ENCODE measurements at places on chromosomes 16 and 17.

DNA sequence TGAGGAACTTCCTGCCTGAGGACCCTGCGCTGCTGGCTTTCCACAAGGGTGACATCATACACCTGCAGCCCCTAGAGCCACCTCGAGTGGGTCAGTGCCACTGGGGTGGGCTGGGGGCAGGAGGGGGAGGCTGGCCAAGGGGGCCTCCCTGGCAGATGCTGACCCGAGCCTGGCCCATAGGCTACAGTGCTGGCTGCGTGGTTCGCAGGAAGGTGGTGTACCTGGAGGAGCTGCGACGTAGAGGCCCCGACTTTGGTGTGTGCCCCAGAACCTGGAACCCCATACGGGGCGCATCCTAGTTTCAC lies 26.7 kb upstream of the ALKBH5 start:
- DNase-seq: no peak
- H3K27ac ChIP-seq: no peak overlapping the region
- no peaks in the 10 kb centered on the region for H3K27me3 ChIP-seq
- H3K4me3 ChIP-seq: no peak overlapping the region

DNA sequence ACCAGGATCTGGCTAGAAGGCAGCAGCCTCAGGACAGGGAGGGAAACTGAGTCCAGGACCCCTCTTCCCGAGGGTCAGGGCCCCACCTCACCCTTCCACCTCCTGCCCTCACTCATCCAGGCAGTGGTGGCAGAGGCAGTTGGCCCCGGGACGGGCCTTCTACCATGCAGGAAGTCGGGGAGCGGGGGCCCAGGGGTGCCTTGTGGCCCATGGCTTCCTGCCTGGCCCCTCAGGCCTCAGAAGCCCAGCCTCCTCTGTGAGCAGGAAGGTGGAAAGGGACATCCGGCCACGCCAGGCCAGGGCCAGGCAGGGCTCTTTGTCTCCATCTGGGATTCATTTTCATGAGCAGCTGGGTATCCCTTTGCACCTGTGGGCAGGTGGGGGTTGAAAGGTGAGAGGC lies 58.5 kb downstream of the BAHCC1 start:
- no peaks in the 10 kb centered on the region for H3K36me3 ChIP-seq
- H3K4me1 ChIP-seq: peaks cover 19% of the 10 kb centered on the region
- no peak for DNase-seq
- no peak overlapping the region for H3K27ac ChIP-seq
- no peaks in the 10 kb centered on the region for H3K27me3 ChIP-seq

DNA sequence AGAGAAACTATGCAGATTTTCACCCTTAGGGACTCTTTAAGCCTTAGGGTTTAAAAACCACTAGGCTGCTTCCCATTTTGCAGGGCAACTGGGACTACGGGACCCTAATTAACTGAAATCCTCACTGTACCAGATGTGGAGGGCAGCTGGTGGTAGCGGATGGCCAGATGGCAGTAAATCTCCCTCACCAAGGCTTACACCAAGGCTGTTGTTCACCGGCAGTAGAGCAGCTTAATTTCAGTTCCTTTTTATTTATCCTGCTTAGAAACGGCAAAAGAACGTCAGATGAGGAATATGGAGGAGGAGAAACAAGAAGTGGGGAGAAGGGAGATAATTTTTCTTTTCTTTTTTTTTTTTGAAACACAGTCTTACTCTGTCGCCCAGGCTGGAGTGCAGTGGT lies 6.5 kb downstream of the ABHD15 start:
- no peaks in the 10 kb centered on the region for H3K4me1 ChIP-seq
- DNase-seq: no peak
- H3K4me3 ChIP-seq: no peak overlapping the region
- H3K27me3 ChIP-seq: no peaks in the 10 kb centered on the region
- H3K36me3 ChIP-seq: no peaks in the 10 kb centered on the region

DNA sequence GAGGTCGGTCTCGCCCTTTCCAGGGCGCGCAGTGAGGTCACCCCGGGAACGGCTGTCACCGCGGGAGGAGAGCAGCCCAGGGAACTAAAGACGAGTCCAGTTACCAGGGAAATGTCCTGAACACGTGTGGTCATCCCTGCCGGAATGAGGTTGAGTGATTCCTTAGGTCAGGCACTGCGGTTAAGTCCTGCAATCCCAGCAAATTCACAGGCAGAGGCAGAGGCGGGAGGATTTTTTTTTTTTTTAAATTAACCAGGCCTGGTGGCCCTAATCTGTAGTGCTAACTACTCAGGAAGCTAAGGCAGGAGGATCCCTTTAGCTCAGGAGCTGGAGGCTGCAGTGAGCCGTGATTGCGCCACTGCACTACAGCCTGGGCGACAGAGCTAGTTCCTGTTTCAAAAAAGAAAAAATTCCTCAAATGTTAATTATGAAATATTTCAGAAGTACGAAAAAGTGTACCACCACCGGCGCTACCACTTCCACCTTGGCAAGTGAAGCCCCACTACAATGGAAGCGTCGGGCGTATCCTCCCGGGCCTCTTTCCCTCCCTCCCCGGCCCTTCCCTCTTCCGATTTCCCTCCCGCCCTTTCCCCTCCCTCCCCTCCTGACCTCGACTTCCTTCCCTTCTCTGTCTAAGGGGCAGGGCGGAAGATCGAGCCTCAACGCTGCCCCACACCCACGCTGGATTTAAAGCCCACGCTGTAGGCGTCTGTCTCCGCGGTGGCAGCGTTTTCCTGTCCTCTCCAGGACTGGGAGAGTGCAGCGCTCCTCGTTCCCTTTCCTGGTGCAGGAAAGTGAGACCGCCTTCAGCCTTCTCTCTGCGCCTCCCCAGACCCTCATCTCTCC lies 27.3 kb downstream of the SLFN11 start:
- H3K4me1 ChIP-seq: peaks cover 10% of the 10 kb centered on the region
- peak overlapping the region; percentile 46 for H3K4me3 ChIP-seq
- DNase-seq: peak; percentile 45
- no peak overlapping the region for H3K27ac ChIP-seq

DNA sequence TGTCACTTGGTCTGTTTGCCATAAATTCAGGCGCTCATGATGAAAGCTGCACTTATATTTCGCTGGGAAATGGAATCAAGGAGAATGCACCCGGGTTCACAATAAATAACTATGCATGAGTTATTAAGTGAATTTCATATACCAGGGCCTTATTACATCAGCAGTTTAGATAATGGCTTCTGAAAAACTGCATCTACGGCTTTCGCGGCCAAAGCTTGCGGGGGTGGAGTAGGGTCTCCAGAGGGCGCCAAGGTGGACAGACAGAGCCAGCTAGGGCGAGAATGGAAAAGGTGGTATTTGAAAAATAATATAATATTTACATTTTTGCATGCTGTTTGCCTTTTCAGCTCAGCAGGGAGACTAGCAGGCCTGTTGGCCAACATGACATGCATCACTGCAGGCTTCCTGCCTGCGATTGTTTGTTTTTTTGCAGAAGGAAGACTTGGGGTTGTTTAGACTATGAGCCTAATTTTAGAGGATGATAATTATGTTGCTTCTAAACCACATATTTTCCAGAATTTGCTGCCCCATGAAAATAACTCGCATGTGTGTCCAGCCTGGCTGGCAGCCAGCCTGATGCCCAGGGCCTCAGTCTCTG lies 173.8 kb upstream of the IRX3 start:
- H3K4me3 ChIP-seq: no peak overlapping the region
- H3K27ac ChIP-seq: no peak overlapping the region
- no peaks in the 10 kb centered on the region for H3K36me3 ChIP-seq
- no peak for DNase-seq
- no peaks in the 10 kb centered on the region for H3K27me3 ChIP-seq

GRCh38 chr17:82003411-82004381 lies 19.0 kb downstream of the CENPX start:
- H3K4me3 ChIP-seq: no peak overlapping the region
- peak overlapping the region; percentile 54 for H3K27ac ChIP-seq
- peaks cover 13% of the 10 kb centered on the region for H3K4me1 ChIP-seq
- DNase-seq: peak; percentile 93

GRCh38 chr17:17710728-17711541 lies 29.7 kb downstream of the RAI1 start:
- peaks cover 33% of the 10 kb centered on the region for H3K4me1 ChIP-seq
- H3K27me3 ChIP-seq: no peaks in the 10 kb centered on the region
- no peak overlapping the region for H3K4me3 ChIP-seq
- peak overlapping the region; percentile 98 for H3K27ac ChIP-seq

DNA sequence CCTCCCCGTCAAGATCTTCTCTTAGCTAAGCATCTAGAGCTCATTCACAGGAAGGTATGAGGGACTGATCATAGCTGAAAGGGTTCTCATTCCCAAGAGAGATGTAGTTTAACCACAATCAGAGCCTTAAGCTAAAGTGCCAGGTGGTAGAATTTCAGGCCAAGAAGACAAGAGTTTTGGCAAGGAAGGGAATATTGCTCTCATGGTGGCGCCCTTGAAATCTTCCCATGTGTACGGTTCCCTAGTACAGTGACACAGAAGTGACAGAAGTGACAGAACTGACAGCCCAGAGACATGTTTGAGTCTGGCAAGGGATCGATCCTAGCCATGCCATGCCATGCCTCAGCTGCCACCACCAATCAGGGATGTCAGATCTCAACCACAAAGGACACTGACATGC lies 2.5 kb downstream of the GRIN2C start:
- H3K27ac ChIP-seq: no peak overlapping the region
- H3K4me3 ChIP-seq: no peak overlapping the region
- H3K36me3 ChIP-seq: no peaks in the 10 kb centered on the region
- peaks cover 7% of the 10 kb centered on the region for H3K4me1 ChIP-seq
- peaks cover 62% of the 10 kb centered on the region for H3K27me3 ChIP-seq
- DNase-seq: no peak

DNA sequence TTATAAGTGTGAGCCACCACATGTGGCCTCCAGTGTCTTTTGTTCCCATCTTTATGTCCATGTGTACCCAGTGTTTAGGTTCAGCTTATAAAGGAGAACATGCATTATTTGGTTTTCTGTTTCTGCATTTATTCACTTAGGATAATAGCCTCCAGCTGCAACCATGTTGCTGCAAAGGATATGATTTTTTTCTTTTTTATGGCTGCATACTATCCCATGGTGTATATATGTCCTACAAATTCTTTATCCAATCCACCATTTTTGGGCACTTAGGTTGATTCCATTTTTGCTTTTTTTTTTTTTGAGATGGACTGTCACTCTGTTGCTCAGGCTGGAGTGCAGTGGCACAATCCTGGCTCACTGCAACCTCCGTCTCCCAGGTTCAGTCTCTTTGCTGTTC lies 32.9 kb downstream of the ATAD5 start:
- no peaks in the 10 kb centered on the region for H3K27me3 ChIP-seq
- H3K4me1 ChIP-seq: no peaks in the 10 kb centered on the region
- no peak overlapping the region for H3K27ac ChIP-seq
- DNase-seq: no peak

GRCh38 chr16:89828199-89828869 lies at the start of gene SPIRE2:
Gene SPIRE2 (plus strand): TSS chr16:89828475. CDS start chr16:89828551, 76 bp downstream.
- peak; percentile 77 for DNase-seq
- H3K27ac ChIP-seq: no peak within 1 kb of the TSS
- H3K27me3 ChIP-seq: no peaks in the 10 kb centered on the region
- H3K36me3 ChIP-seq: no peaks in the 10 kb centered on the region
- H3K4me3 ChIP-seq: peak within 1 kb of the TSS; percentile 50

GRCh38 chr17:80316431-80316830 lies 55.8 kb downstream of the RNF213 start:
- H3K36me3 ChIP-seq: peaks cover 35% of the 10 kb centered on the region
- H3K4me1 ChIP-seq: no peaks in the 10 kb centered on the region
- no peaks in the 10 kb centered on the region for H3K27me3 ChIP-seq
- no peak overlapping the region for H3K4me3 ChIP-seq
- no peak for DNase-seq
- no peak overlapping the region for H3K27ac ChIP-seq

DNA sequence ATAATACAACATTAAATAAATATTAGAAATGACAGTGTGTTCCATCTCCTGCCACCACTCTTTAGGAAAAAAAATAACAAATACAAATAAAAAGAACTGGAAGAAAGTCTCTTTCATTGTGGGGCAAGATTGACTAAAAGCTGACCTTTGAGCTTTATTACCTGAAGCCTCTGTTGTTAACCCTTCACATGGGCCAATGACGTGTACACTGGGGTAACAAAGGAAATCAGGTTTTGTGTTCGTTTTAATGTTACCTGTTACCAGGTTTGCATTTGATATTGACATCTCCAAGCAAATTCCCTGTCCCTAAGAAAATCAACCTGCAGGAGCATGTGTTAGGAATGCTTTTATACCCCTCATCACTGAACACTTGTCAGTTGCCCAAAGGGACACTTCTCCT lies 39.0 kb downstream of the NLK start:
- DNase-seq: no peak
- H3K4me1 ChIP-seq: peaks cover 2% of the 10 kb centered on the region
- H3K27ac ChIP-seq: no peak overlapping the region
- H3K4me3 ChIP-seq: no peak overlapping the region
- no peaks in the 10 kb centered on the region for H3K27me3 ChIP-seq

DNA sequence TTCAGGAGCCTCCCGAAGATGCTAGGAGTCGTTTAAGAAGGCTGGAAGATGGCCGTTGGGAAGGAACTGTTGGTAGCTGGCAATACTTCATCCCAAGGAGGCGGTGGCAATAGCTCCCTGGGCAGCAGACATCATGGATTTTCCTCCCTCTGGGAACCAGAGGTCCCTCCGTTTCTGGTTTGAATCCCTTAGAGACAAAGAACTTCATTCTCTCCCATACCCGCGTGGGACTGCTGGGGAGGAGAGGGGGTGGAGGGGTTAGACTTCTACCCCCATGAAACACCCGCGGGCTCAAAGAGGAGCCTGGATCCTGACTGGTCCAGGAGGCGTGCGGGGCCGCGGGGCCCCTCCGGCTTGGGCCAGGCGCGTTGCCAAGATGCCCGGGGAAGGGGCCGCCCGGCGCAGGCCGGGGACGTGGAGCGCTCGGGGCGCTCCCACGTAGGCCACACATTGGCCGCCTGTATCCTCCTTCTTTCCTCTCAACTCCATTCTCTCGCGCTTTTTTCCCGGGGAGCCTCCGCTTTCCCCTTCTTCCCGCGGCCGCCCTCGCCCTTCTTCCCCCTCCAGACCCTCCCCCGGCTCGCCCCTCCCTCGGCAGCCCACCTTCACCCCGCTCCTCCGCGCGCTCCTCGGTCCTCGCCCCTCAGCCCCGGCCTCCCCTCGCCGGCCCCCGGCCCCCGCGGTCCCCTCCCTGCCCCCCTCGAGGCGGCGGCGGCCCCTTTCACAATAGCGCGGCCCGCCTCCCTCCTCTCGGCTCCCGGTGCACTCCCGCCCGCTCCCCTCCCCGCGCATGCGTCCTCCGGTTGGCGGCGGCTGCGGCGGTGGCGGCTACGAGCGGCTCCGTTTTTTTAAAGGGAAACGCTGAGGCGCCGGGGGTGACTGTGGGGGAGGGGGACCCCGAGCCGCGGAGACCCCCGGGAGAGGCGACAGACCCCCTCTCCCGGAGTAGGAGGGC lies at the start of gene MSL1:
TSS of gene MSL1 (plus strand) at position 791 of the 955 bp plus-strand sequence. CDS start 642 bp downstream, outside the sequence.
- peaks cover 22% of the 10 kb centered on the region for H3K4me1 ChIP-seq
- no peaks in the 10 kb centered on the region for H3K27me3 ChIP-seq
- H3K27ac ChIP-seq: peak within 1 kb of the TSS; percentile 71
- no peaks in the 10 kb centered on the region for H3K36me3 ChIP-seq

Measured in endothelial cell of umbilical vein (primary cell).